ENCODE measurements at places on chromosomes 1 and 21. TPM values are rescaled to one million over a fixed set of nuclear protein-coding genes. Genes with fewer than 3 reads are reported as not detected.

DNA sequence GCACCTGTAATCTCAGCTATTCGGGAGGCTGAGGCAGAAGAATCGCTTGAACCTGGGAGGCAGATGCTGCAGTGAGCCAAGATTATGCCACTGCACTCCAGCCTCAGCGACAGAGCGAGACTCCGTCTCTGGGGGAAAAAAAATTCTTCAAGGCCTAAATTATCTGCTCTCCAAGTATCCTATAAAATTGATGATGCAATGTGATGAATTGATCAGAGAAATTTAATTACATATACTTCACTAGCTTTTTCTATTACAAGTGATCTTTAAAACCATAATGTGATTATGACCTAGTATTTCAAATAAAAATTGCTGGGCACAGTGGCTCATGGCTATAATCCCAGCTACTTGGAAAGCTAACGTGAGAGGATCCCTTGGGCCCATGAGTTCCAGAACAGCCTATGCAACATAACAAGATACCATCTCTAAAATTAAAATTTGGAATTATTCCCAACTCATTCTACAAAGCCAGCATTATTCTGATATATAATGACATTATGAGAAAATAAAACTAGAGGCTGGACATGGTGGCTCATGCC lies 43.7 kb downstream of the ARID4B start:
- DNase-seq: no peak

GRCh38 chr1:65195495-65196417 lies 47.8 kb downstream of the AK4 start:
- no peak for DNase-seq

DNA sequence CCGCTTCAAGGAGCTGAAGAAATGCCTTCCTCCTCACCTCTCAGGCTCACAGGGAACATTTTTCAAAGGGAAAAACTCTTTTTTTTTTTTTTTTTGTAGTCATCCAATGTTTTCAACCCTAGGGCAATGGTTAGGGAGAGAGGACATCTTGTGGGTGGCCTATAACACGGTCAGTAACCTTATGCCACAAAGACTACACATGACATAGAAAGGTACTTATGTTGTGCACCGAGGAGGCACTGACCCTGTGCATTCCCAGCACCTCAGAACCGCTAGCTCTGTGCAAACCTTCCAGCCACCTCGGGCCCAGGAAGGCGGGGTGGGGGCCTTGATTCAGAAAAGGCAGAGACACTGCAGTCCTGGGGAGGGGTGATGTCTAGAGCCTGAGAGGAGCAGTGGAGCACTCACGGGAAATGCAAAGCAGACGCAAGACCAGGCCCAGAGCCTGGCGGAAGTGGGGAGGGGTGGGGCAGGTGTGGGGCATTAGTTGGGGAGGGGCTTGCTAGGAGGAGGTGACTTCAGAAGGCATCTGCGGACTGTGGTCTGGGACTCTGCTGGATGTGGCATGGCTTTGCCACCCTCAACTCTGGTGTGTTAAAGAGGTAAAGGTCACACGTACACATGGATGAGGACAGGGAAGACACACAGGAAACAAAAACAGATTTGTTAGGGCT lies 68.6 kb downstream of the MDM4 start:
- no peak for DNase-seq

GRCh38 chr1:51534447-51534846 lies 15.4 kb upstream of the EPS15 start:
- DNase-seq: no peak

- DNase-seq: no peak
Measured at GRCh38 chr1:182527680-182528079, 61.4 kb downstream of the RNASEL start.

DNA sequence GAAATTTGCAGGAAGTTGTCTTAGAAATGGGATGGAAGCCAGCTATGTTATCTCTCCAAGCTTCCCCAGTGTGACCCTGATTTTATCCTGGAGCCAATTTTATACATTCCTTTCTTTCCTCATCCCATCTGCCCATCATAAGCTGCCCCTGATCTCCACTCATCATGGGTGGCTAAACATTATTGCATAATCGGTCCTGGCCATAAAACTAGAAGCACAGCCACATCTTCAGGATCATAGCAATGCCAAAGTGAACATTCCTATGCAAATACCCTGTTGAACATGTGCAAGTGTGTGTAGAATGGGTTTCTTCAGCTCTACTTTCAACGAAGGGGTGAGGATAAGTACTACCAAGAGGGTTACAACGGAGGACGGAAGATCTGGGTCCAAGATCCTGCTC lies 50.6 kb upstream of the COG2 start:
- no peak for DNase-seq

- peak; percentile 31 for DNase-seq
Measured at GRCh38 chr1:157490467-157491165, 61.7 kb downstream of the FCRL5 start.

Gene PLD5
- polyA plus RNA-seq: 0.96 TPM

Gene CD101
- 1.8 TPM for polyA plus RNA-seq
